ENCODE measurements at places on chromosomes 7 and 10.
A peak's percentile ranks its signal among the peaks of the same experiment; 100 is the strongest.

GRCh38 chr10:126634911-126635310, 35.6 kb downstream of the C10orf90 start:
- DNase-seq: no peak

- DNase-seq: no peak
Measured at GRCh38 chr10:24027107-24027506, 181.8 kb upstream of the KIAA1217 start.

- no peak for DNase-seq
Measured at GRCh38 chr7:7354674-7355073, 172.3 kb downstream of the C1GALT1 start.

GRCh38 chr10:21522631-21523406, 2.7 kb downstream of the SKIDA1 start:
- no peak for DNase-seq

- DNase-seq: no peak
Measured at GRCh38 chr7:7682861-7683260, 35.5 kb downstream of the RPA3 start.

DNA sequence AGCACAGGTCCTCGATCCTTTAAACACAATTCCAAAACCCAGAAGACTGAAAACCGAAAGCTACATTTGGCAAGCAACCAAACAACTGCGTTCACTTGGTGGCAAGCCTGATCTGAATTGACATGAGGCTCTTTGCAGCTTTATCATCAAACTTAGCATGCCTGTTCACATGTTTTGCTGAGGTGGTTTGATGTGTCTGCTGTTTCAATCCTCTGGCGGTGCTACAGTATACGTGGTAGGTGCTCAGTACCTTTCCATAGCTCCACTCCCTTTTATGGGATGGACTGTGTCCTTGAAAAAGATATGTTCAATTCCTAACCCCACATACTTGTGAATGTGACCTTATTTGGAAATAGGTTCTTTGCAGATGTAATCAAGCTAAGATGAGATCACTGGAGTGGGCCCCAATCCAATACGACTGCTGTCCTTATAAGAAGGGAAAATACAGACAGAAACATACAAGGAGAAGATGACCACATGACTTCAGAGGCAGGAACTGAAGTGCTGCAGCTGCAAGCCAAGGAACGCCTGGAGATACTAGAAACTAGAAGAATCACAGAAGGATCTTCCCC, 33.4 kb downstream of the CCDC6 start:
- DNase-seq: no peak

GRCh38 chr7:39429421-39429820, 136.8 kb upstream of the YAE1 start:
- DNase-seq: no peak

- DNase-seq: no peak
Measured at GRCh38 chr7:25180592-25180923, 47.7 kb downstream of the NPVF start.

DNA sequence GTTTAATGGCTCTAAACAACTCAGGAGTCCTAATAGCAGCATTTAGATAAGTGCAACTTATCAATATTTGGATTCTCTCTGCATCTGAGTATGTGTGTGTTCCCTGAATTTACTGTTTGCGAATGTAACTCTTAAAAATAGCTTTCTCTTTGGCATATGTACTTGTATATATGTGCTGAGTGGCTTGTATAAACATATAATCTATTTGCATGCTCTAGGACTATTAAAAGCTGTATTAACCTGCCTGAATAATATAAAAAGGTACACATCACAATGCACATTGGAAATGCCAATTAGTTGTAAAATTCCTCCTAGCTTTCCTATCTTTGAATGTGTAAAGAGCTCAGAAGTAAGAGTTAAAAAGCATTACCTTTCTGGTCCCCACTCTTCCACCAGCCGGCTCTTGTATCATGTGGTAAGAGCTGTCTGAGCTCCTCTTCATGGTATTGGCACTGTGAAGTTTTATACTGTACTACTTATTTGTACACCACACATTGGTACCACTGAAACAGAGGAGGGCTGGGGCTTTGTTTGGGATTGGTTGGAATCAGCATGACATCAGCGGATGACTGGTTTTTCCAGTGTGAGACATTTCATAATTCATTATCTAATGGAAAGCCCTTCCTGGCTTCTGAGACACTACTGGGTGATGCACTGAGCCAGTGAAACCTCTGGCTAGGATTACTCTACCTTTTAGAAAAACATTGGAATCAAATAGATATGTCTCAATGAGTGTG, at the start of gene INHBA:
TSS of gene INHBA (minus strand) at position 456 of the 737 bp plus-strand sequence. CDS start 2,716 bp downstream, outside the sequence.
- DNase-seq: no peak

GRCh38 chr10:66892871-66893270, 33.0 kb upstream of the LRRTM3 start:
- no peak for DNase-seq

- peak; percentile 78 for DNase-seq
Measured at GRCh38 chr7:151925446-151926335, 30.6 kb upstream of the GALNTL5 start.

DNA sequence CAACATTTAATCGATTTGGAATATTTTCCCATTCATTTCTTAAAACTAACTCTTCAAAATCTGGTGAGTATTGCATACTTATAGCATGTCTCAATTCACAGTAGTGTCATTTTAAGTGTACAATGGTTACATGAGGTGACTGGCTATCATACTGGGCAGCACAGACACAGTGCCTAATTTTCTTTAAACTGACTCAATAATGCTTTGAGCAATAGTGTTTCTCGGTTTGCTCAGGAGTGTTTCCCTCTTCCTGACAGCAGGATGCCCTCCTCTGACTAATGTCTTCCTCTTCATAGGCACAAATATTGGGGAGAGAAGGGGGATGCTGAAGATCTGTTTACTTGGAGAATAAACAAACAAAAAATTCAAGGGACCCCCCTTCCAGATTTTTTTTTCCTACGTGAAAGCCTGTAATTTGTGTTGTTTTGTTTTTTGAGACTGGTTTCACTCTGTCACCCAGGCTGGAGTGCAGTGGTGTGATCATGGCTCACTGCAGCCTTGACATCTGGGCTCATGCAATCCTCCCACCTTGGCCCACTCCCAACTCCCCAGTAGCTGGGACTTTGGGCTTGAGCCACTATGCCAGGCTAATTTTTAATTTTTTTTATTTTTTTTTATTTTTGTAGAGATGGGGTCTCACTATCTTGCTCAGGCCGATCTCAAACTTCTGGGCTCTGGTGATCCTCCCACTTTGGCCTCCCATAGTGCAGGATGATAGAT, 2.2 kb downstream of the MRC1 start:
- no peak for DNase-seq

DNA sequence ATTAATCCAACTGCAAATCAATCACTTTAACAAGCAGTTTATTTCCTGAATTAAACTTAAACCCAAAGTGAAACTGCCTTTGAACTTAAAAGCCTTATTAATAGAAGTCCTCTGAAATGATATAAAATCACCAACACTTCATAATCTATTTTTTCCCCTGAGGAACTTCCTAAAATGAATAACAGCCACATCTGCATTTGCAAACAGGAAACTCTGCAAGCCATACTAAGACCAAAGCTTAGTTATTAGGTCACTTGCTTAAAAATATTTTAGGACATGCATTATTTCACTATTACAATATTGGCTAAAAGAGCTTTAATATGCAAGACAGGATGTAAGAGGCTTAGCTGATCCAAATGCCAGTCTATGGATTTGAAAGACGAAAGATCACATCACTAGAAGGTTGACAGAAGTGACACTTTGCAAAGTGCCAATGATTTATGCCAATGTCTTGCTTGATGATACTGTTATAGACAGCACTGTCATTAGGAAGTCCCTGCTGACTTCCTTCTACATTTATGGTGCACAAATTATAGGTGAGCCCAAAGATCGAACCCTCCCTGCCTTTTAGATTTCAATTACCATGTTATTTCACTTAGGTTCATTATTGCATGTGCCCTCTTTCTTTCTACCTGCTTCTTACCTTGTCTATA, 99.9 kb upstream of the SKAP2 start:
- no peak for DNase-seq

GRCh38 chr7:29565982-29566746, 2.5 kb downstream of the PRR15 start:
- DNase-seq: no peak

DNA sequence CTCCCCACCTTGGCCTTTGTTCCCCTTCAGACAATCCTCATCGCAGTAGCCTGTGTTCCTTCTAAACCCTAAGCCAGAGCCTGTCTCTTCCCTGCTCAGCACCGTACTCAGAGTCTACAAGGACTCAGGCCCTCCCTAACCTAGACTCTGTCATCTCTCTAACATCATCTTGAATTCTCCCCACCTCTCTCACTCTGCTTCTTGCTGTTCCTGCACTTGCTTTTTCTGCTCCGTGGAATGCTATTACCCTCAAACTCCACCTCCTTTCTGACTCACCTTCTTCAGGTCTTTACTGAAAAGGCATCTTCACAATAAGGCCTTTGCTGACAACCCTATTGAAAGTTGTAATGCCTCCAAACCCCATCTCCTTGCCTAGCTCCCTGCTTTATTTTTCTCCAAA, 141.0 kb downstream of the DKK1 start:
- no peak for DNase-seq

- no peak for DNase-seq
Measured at GRCh38 chr7:148662646-148663045, 36.1 kb upstream of the CUL1 start.

GRCh38 chr7:20906801-20907453, 120.2 kb upstream of the SP8 start:
- DNase-seq: peak; percentile 81

DNA sequence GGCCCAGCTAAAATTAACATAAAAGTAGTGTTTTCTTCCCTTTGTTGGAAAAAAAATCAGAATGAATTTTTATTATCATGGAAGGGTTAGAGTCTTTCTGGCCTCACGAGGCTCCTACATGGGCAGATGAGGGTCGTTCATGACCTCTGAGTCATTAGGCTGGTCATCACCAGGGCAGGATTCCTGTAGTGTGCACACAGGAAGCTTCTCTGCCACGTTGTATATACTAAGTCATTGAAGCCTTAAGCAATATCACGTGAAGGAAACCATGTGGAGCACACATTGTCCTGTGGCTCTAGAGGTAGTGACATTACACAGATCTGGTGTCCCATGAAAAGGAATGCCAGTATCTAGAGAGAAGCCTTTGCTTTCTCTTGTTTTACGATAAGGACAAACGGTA, 84.7 kb upstream of the C1QL3 start:
- DNase-seq: no peak

- DNase-seq: no peak
Measured at GRCh38 chr7:27608776-27609495, 53.7 kb downstream of the HIBADH start.

- peak; percentile 22 for DNase-seq
Measured at GRCh38 chr10:70843333-70843732, 27.6 kb downstream of the SGPL1 start.

- no peak for DNase-seq
Measured at GRCh38 chr7:117098457-117098856, 145.2 kb downstream of the ST7 start.

DNA sequence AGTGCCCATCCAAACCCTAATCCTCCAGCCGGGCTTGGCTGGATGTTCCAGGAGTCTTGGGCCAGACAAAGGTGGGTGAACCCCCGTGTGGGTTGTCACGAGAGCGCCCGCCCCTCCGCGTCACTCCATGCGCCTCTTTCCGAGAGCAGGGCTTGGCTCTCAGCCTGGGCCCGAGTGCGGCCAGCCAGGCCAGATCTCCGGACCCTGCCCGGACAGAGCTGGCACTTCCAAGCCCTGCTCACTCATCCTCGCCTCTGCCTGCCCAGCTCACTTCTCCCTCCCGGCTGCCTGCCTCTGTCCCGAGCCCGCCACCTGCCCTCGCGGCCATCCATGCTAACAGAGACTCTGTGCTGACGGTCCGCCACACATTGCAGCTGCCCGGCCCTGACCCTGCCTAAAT, 34.6 kb downstream of the AGAP3 start:
- no peak for DNase-seq

- no peak for DNase-seq
Measured at GRCh38 chr10:112517451-112517862, 70.4 kb downstream of the VTI1A start.

DNA sequence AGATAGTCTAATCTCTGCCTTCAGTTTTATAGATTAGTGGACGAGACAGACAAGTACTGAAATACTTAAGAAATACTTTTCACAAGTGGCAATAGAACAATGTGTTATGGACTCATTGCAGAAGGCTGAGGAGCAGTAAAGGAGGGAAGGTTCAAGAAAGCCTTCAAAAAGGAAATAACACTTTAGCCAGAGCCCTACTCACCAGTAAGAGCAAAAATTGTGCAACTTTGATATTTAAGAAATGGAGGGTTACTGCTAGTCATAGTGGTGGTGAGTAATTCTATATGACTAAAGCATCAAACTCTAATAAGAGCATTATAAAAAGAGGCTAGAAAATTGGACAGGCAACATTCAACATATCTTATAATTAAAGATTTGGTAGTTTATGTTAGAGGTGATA, 28.8 kb downstream of the PTPN12 start:
- DNase-seq: no peak

DNA sequence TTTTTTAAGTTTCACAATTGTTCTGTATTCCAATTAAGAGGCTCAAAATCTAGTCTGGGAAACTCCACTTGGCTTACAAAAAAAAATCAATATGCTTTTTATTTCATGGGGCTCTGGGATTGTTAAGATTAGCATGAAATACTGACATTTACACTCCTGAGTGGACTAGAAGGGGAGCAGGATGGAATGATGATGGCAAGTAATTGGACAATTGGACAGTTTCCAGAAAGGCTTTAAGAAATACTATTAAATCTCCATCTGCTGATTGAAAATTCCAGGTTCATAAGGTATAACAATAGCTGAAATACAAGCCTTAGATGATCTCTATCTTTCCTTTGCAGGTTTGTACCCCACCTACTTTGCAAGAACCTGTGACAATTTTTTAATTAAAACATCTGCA, 184.4 kb downstream of the LRRTM3 start:
- peak; percentile 54 for DNase-seq

DNA sequence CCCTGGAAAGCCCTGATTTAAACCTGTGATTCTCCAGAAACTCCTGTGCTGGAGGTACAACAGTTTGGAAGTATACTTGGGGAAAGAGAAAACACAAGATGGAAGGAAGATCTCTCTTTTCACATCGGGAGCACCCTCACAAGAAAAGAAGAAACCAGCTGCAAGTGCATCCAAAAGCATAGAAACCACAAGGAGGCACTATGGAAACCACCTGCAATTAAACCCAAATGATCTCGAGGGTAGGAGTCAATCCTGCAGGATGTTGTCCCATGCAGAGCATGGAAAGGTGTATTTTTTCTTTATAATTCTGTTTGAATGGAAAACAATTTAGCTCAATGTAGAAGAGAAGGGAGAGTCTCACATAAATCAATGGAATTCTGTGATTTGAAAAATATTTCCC, 210.5 kb downstream of the TWIST1 start:
- no peak for DNase-seq

DNA sequence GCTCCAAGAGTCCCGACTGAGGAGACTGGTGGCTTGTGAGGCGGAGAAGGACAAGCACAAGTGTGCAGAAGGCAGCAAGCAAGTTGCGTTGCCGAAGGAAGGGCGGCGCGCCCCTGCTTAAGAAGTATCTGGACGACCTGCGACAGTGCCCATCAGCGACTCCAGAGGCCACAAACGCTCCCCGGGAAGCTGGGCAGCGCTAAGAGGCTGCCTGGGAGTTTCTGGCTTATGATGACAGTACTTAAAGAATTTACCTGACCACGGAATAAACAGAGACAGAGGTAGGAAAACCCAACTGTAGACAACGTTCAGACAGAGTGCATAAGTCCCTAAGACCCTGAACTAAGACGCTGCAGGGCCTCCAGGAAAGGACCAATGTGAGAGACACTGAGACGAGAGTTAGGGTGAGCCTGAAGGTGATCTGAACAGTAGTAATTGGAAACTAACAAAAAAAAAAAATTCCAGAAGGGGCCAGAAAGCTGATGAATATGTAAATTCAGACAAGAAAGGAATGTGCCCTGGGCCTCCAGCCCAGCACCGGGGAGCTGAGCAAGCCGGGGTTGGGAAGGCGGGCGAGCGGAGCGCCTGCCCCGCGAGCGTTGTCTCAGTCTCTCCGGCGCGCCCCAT, 1.0 kb downstream of the OSBPL3 start:
- no peak for DNase-seq

Data from NCI-H748 treated with DMSO at 0.1 percent for 48 hours (cell line).